ENCODE measurements at places on chromosomes 4 and X.
A peak's percentile ranks its signal among the peaks of the same experiment; 100 is the strongest.

DNA sequence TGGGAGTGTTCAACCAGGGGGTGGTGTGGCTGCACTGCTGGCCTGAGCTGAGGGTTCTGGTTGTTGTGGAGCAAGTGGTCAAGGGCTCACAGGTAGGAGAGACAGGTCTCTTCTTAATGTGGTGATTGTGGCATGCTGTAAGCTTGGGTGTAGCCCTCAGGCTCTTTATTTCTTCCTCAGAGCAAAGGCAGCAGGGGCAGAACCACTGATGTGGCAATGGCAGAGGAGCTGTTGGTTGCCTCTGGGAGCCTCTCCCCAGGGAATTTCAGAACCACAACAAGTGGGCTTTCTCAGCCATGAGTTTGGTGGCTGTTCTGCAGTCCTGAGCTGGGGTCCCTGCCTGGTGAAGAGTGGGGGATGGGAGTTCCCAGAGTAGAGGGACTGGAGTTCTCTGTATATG, 1017.2 kb downstream of the SH3BGRL start:
- DNase-seq: no peak

GRCh38 chr4:110085131-110085530, 113.3 kb downstream of the ELOVL6 start:
- DNase-seq: no peak

DNA sequence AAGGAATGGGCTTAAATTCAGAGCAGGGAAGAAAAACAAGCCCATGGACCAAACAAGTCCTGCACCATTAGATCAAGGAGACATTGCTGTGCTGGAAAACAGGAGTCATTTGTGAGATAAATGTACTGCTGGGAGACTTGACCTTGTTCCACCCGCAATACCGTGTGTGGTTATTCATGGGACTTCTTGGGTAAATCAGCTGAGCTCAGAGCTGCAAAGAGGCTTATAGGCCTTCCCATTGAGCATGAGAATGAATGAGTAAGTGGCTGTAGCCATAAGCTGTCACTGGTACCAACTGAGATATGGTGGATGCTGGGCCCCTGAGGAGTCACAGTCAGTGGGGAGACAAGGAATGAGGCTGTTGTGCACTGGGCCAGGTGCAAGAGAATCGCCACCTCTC, 2.3 kb upstream of the CYTL1 start:
- peak; percentile 57 for DNase-seq

DNA sequence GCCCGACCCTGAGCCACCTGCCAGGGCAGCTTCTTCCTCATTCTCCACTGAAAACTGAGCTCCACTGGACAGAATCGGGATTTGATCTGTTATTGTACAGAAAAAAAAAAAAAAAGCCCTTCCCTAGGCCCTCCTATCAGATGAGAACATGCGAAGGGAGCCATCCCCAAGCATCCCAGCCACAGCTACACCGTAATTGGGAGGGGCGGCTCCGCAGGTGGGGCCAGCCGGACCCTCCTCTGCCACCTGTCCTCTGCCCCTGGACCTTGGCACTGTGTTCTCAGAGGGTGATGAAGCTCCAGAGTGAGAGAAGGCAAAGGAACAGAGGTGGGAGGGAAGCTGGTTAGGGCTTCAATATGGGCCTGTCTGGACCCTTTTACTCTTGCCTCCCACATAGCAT, 240.0 kb upstream of the PSAPL1 start:
- DNase-seq: no peak

DNA sequence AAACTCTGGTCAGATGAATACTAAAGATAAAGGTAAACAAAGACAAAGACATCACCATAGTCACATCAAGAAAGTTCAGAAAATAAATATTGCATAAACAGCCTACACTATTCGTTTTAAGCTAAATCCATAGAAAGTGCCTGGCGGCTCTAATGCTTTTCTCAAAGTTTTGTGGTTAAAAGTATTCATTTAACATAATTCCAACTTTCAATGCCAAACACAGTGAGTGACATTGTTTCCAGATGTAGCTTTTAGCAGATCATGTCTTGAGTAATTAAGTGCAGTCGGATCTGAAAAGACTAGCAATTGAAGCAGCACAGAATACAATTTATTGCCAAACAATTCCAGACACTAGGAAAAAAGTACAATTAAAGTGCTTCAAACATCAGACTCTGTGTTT, 287.1 kb upstream of the ADGRL3 start:
- DNase-seq: peak; percentile 34

DNA sequence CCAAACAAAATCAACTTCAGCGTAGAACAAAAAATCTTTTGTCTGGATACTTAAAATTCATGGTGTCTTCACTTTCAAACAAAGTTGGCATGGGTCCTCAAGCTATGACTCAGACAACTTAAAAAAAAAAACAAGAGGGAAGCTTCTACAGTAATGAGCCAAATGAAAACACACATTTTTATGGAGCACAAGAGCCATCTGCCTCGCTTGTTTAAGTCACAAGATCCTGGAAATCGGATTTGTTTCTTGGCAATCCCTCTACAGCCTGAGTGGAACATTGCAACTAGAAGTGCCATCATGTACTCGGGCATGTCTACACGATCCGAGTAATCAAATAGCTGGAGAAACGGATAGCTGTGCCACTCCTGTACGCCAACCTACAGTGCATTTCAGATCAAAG, 22.6 kb downstream of the LAMP2 start:
- peak; percentile 15 for DNase-seq
